Neuronal stem cell (in vitro differentiated cells): ENCODE measurements at places on chromosomes 3 and 15.

- H3K4me3 ChIP-seq = peak within 1 kb of the TSS; percentile 28
- peaks cover 5% of the 10 kb centered on the region for H3K4me1 ChIP-seq
- peak; percentile 65 for DNase-seq
- no peaks in the 10 kb centered on the region for H3K27me3 ChIP-seq
Measured at GRCh38 chr3:1092771-1093170, at the start of gene CNTN6. CNTN6 (plus strand) TSS chr3:1093024; CDS start chr3:1148009, 54,985 bp downstream.

- no peaks in the 10 kb centered on the region for H3K4me1 ChIP-seq
- no peak overlapping the region for H3K27ac ChIP-seq
- no peaks in the 10 kb centered on the region for H3K36me3 ChIP-seq
- H3K4me3 ChIP-seq = no peak overlapping the region
- DNase-seq = no peak
Measured at GRCh38 chr3:42749753-42750231, 23.3 kb downstream of the CCDC13 start.

DNA sequence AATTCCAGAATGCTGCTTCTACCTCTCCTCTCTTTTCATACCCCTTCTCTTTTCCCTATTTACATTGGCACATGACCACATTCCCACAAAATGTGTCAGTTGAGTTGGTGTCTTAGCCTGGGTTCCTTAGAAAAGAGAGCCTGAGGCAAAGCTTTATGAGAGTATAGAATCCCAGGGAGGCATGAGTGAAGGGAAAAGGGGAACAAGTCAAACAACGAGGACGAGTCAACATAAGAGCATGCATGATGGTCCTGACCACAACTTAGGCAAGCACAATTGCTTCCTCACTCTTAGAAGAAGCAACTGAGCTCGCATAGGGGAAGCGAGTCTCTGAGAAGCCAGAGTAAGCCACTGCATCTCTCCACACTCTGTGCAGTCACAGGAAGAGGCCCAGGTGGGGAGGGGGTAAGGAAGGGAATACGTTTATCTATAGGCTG is 15.4 kb upstream of the ZNF774 start:
- no peak overlapping the region for H3K27ac ChIP-seq
- H3K27me3 ChIP-seq = no peaks in the 10 kb centered on the region
- no peaks in the 10 kb centered on the region for H3K36me3 ChIP-seq
- no peak overlapping the region for H3K4me3 ChIP-seq
- no peak for DNase-seq
- H3K4me1 ChIP-seq = no peaks in the 10 kb centered on the region

DNA sequence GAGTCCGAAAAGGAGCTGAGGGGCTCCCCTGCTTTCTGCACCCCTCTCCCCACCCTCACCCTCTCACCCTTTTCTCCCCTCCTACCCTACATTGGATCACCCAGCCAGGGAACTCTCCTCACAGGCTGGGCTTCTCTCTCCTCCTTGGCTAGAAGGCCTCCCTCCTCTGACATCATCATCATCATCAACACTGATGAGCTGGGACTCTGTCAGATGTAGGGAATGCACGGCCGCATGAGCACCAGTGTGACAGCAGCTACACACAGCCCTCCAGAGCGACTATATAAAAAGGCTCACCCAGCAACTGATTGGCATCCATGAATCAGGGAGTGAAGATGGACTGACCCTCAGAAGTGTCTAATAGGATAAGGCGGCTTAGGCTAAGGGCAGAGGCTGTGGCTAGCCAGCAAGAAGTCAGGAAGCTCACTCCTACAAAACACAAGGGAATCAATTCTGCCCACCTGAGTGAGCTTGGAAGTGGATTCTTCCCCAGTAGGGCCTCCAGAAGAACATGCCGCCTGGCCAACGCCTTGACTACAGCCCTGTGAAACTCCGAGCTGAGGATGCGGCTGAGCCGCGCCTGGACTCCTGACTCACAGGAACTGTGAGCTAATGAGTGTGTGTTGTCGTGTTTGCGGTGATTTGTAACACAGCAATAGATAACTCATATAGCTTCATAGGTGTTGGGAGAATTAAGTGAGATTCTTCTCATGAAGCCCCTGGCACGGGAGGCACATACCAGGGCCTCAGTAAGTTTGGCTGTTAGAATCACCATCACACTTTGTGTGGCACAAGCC is 147.6 kb downstream of the FAM43A start:
- no peak overlapping the region for H3K27ac ChIP-seq
- no peaks in the 10 kb centered on the region for H3K27me3 ChIP-seq
- H3K36me3 ChIP-seq = no peaks in the 10 kb centered on the region
- DNase-seq = no peak

DNA sequence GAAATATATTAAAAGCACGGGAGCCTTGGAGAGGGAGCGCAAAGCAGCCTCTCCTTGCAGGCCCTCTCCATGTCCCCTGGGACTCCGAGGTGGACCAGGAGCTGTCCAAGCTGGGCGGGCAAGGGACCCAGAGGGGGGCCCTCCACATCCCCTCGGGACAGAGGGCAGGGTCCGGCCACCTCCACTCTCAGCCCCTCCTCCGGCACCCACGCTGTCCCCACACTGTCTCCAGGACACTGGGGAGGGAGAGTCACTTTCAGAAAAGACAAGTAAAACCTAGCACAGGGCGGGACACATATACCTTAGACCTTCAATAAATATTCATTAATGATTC is 77.5 kb upstream of the RNF7 start:
- no peaks in the 10 kb centered on the region for H3K36me3 ChIP-seq
- no peak for DNase-seq
- H3K27me3 ChIP-seq = peaks cover 2% of the 10 kb centered on the region
- H3K27ac ChIP-seq = no peak overlapping the region
- no peaks in the 10 kb centered on the region for H3K4me1 ChIP-seq

DNA sequence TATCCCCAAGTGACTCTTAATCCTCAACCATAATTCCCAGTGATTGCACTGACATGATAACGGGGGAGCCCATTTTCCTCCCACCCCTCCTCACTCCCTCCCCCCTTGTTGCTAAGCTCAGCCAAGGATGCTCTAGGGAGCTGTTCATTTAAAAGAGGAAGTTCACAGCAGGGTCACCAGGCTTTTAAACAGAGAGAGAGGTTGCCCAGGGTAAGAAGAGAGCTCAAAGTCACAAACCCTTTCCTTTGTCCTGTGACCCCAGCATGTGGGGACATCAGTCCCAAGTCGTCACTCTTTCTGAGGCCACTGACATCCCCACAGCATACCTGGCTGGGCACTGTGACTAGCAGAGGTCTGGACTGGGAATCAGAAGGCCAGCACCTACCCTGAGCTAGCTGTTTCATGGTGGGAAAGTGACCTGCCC is 144.1 kb downstream of the RORA start:
- H3K4me1 ChIP-seq = peaks cover 12% of the 10 kb centered on the region
- H3K27me3 ChIP-seq = no peaks in the 10 kb centered on the region
- no peak overlapping the region for H3K27ac ChIP-seq
- peak; percentile 24 for DNase-seq
- no peak overlapping the region for H3K4me3 ChIP-seq
- H3K36me3 ChIP-seq = no peaks in the 10 kb centered on the region

- H3K36me3 ChIP-seq = no peaks in the 10 kb centered on the region
- DNase-seq = no peak
- H3K27ac ChIP-seq = no peak overlapping the region
Measured at GRCh38 chr15:95422255-95422654, 908.2 kb upstream of the NR2F2 start.

DNA sequence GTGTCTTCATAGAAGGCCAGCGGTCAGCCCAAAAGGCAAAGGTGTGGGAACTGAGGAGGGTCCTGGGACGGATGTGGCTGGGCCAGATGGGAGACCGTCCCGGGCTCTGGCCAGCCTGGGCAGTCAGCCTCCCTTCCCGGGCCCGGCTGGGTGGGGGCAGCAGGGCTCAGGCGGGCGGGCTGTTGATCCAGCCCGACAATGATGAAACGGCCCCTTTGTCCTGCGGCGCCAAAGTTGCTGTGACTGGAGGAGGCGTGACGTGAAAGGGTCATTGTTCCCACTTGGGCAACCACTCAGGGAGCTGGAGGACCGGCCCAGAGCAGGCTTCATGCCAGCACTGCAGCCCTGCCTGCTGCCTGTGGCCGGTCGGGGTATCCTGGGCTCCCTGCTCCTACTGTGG is 16.5 kb downstream of the DUSP7 start:
- peaks cover 11% of the 10 kb centered on the region for H3K4me1 ChIP-seq
- DNase-seq = no peak
- no peak overlapping the region for H3K4me3 ChIP-seq
- H3K27ac ChIP-seq = no peak overlapping the region

GRCh38 chr3:157310329-157311052 is 126.2 kb upstream of the PTX3 start:
- no peak for DNase-seq
- H3K4me3 ChIP-seq = no peak overlapping the region
- no peaks in the 10 kb centered on the region for H3K36me3 ChIP-seq
- H3K27ac ChIP-seq = no peak overlapping the region
- H3K4me1 ChIP-seq = no peaks in the 10 kb centered on the region
